Lung (tissue), 17 donors: ENCODE measurements at places on chromosomes 2 and 18. TPM values are rescaled to one million over a fixed set of nuclear protein-coding genes. Genes with fewer than 3 reads are reported as not detected.

CYP26B1 gene
- total RNA-seq = 2.6 TPM

TMEM178A gene
- 4.0 TPM for total RNA-seq

CTNNA2 gene
- total RNA-seq = not detected

TLX2 gene
- total RNA-seq = not detected

ITGB6 gene
- 141 TPM for total RNA-seq

C2orf78 gene
- not detected for total RNA-seq

NCKAP5 gene
- 20.2 TPM for total RNA-seq

EMILIN2 gene
- total RNA-seq = 63.2 TPM

FAM98A gene
- total RNA-seq = 31.9 TPM

REG1A gene
- 9.2 TPM for total RNA-seq

CXCR2 gene
- 1.6 TPM for total RNA-seq

PGAP1 gene
- 11.5 TPM for total RNA-seq

UGT1A10 gene
- not detected for total RNA-seq

IL1R1 gene
- 111 TPM for total RNA-seq

PAPOLG gene
- total RNA-seq = 7.7 TPM

SLC14A1 gene
- 10.5 TPM for total RNA-seq

PAIP2B gene
- 9.1 TPM for total RNA-seq

RNU2-63P gene
- total RNA-seq = 3.9 TPM

DYTN gene
- total RNA-seq = not detected

CDH2 gene
- total RNA-seq = 5.0 TPM

CHRNA1 gene
- not detected for total RNA-seq

MTA3 gene
- 22.3 TPM for total RNA-seq
